T-cell (primary cell): ENCODE measurements at places on chromosomes 1 and 21.

DNA sequence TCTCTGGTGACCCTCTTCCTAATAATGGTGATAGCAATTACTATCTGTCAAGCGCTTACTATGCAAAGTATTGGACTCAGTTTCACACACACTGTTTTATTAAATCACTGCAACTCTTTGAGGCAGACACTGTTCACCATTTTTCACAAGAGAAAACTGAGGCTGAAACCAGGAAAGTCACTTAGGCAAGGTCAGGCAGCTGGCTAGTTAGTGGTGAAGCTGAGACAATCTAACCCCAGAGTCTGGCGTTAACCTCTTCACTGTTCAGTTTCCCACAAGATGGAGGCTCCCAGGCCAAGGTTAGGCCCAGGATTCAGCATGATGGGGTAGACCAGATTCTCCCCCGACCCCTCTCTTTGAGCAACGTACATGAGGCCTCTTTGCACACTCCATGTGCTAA, 4.8 kb upstream of the GJA8 start:
- no peaks in the 10 kb centered on the region for H3K36me3 ChIP-seq
- no peak overlapping the region for H3K27ac ChIP-seq
- H3K4me3 ChIP-seq: no peak overlapping the region
- no peak for DNase-seq
- no peaks in the 10 kb centered on the region for H3K27me3 ChIP-seq
- no peaks in the 10 kb centered on the region for H3K4me1 ChIP-seq

DNA sequence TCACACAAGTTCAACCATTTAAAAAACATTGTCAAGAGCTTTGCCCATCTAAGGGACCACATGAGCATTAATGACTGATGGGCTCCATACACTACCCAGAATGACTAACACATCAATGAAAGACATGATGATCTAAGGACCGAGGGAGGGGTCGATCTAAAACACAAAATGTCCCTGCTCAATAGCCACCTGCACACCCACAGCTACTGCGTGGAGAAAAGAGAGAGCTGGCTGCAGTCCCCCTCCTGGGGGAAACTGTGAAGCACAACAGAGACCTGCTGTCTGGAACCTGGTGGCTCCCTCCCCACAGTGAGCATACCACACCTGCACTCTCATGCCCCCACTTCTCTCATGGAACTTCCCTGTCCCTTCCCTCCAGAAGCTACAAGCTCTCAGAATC, 130.1 kb upstream of the ERG start:
- no peaks in the 10 kb centered on the region for H3K4me1 ChIP-seq
- no peaks in the 10 kb centered on the region for H3K27me3 ChIP-seq
- no peak overlapping the region for H3K4me3 ChIP-seq
- no peaks in the 10 kb centered on the region for H3K36me3 ChIP-seq
- no peak overlapping the region for H3K27ac ChIP-seq
- no peak for DNase-seq

GRCh38 chr1:41412748-41413147, 51.5 kb downstream of the FOXO6 start:
- H3K27ac ChIP-seq: no peak overlapping the region
- no peak overlapping the region for H3K4me3 ChIP-seq
- H3K4me1 ChIP-seq: no peaks in the 10 kb centered on the region
- DNase-seq: no peak

GRCh38 chr21:45447821-45448220, 42.9 kb downstream of the COL18A1 start:
- peaks cover 33% of the 10 kb centered on the region for H3K27me3 ChIP-seq
- no peak overlapping the region for H3K4me3 ChIP-seq
- H3K4me1 ChIP-seq: no peaks in the 10 kb centered on the region
- DNase-seq: no peak
- no peaks in the 10 kb centered on the region for H3K36me3 ChIP-seq

- no peaks in the 10 kb centered on the region for H3K36me3 ChIP-seq
- H3K27me3 ChIP-seq: peaks cover 5% of the 10 kb centered on the region
- H3K27ac ChIP-seq: no peak overlapping the region
- DNase-seq: no peak
These were observed 53.1 kb downstream of the TNR start for GRCh38 chr1:175690298-175690697.

- H3K27ac ChIP-seq: peak overlapping the region; percentile 69
- no peak overlapping the region for H3K4me3 ChIP-seq
- no peaks in the 10 kb centered on the region for H3K27me3 ChIP-seq
- DNase-seq: no peak
- H3K4me1 ChIP-seq: peaks cover 55% of the 10 kb centered on the region
These were observed 25.0 kb downstream of the LRRC8C start for GRCh38 chr1:89657886-89658285.

DNA sequence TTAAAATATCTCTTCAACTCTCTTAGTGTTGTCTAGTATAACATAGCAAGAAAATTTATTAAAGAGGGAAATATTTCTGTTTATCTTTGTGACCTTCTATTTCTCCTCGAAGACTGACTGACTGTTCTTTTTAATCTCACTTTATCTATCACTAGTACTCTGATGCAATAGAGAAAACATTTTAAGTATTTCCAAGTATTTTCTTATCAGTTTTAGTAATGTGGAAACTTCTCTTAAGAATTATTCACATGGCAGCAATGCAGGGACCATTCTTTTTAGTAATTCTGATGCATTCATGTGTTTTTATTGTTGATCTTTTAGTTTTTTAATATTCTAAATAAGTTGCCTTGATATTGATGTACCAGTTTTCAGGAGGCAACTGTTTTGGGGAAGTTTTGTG, 115.7 kb downstream of the NEK7 start:
- no peaks in the 10 kb centered on the region for H3K4me1 ChIP-seq
- no peak overlapping the region for H3K4me3 ChIP-seq
- H3K27me3 ChIP-seq: no peaks in the 10 kb centered on the region
- H3K27ac ChIP-seq: no peak overlapping the region

DNA sequence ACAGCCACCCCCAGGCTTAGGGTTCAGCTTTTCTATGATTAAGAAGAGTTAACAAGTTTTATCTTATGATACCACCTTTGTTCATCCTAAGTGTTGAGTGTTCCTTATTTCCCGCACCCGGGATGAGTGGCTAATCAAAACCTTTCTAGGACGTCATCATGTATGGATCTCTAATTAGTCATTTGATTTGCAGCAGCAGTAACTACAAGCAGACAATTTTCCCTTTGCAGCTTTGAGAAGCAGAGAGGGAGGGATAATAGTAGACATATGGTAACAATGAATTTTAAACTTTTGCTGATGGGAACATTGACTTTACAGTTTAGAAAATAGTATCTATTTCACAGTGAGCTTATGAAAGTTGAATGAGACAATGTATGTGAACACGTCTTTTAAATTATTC, 30.8 kb upstream of the SLC35F3 start:
- DNase-seq: no peak
- no peak overlapping the region for H3K4me3 ChIP-seq
- no peak overlapping the region for H3K27ac ChIP-seq
- no peaks in the 10 kb centered on the region for H3K36me3 ChIP-seq

DNA sequence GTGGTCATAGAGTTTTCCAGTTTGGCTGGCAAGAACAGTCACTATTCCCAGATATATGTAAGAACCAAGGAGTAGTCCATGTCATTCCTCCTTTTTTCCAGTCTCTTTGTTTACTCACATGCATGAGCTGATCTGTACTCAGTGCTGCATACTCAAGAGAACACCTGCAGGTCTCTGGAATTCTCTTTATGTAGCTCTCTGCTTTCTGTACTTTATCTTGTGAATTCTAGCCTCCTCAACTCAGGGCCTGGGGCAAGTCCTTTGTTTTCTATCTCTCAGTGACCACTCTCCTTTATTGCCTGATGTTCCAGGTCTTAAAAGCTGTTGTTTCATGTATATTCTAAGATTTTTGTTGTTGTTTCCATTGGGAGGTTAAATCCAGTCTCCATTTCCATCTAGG, 478.9 kb downstream of the DPYD start:
- H3K4me1 ChIP-seq: no peaks in the 10 kb centered on the region
- H3K27me3 ChIP-seq: no peaks in the 10 kb centered on the region
- H3K27ac ChIP-seq: no peak overlapping the region
- H3K36me3 ChIP-seq: no peaks in the 10 kb centered on the region
- DNase-seq: no peak

DNA sequence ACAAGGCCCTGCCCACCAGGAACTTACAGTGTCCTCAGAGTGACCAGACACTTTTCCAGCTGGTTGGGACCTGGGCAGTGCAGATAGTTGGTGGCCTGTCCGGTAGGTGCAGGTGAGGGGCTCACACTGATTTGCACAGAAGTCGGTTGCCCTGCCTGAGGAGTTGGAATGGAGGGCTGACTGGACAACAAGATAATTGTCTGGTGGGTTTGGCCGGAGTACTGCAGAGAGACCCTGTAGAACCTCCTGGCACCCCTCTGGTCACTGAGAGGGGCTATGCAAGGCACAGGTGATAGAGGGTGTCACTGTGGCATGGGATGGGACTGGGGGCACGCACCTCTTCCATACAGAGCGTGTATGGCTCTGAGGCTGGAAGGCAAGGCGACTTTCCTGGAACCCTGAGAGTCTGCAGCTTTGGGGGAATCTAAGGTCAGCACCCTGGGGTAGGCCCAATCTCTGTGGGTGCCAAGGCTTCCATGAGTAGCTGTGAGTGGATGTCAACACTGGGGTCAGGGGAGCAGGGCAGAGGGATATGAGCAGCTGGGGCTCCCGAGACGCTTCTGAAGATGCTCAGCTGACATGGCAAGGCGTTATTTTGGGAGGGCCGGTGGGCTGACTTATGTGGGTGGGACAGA, 7.6 kb upstream of the PLA2G2D start:
- no peak for DNase-seq
- H3K4me1 ChIP-seq: no peaks in the 10 kb centered on the region
- H3K27ac ChIP-seq: no peak overlapping the region
- H3K27me3 ChIP-seq: no peaks in the 10 kb centered on the region
- H3K4me3 ChIP-seq: no peak overlapping the region

- peak overlapping the region; percentile 30 for H3K4me3 ChIP-seq
- no peak for DNase-seq
- H3K27ac ChIP-seq: no peak overlapping the region
- H3K27me3 ChIP-seq: no peaks in the 10 kb centered on the region
These were observed 529 bp upstream of the MARCKSL1 start for GRCh38 chr1:32336591-32336932.

GRCh38 chr1:17768651-17769241, 13.6 kb downstream of the ACTL8 start:
- no peak overlapping the region for H3K4me3 ChIP-seq
- H3K36me3 ChIP-seq: no peaks in the 10 kb centered on the region
- no peak overlapping the region for H3K27ac ChIP-seq
- peaks cover 29% of the 10 kb centered on the region for H3K27me3 ChIP-seq
- no peaks in the 10 kb centered on the region for H3K4me1 ChIP-seq
- no peak for DNase-seq

- H3K4me1 ChIP-seq: peaks cover 9% of the 10 kb centered on the region
- no peak overlapping the region for H3K27ac ChIP-seq
- no peaks in the 10 kb centered on the region for H3K27me3 ChIP-seq
- DNase-seq: no peak
- no peak overlapping the region for H3K4me3 ChIP-seq
These were observed 52.0 kb upstream of the RPL11 start for GRCh38 chr1:23639460-23640095.

- H3K27me3 ChIP-seq: no peaks in the 10 kb centered on the region
- peaks cover 18% of the 10 kb centered on the region for H3K4me1 ChIP-seq
- DNase-seq: no peak
- no peak overlapping the region for H3K27ac ChIP-seq
These were observed 59.9 kb downstream of the TOR3A start for GRCh38 chr1:179141592-179142251.

- no peak overlapping the region for H3K27ac ChIP-seq
- no peaks in the 10 kb centered on the region for H3K4me1 ChIP-seq
These were observed 119.0 kb downstream of the LEPR start for GRCh38 chr1:65539266-65540131.

GRCh38 chr1:188425687-188426086, 1596.9 kb downstream of the PLA2G4A start:
- H3K4me3 ChIP-seq: no peak overlapping the region
- no peaks in the 10 kb centered on the region for H3K36me3 ChIP-seq
- H3K27me3 ChIP-seq: no peaks in the 10 kb centered on the region

DNA sequence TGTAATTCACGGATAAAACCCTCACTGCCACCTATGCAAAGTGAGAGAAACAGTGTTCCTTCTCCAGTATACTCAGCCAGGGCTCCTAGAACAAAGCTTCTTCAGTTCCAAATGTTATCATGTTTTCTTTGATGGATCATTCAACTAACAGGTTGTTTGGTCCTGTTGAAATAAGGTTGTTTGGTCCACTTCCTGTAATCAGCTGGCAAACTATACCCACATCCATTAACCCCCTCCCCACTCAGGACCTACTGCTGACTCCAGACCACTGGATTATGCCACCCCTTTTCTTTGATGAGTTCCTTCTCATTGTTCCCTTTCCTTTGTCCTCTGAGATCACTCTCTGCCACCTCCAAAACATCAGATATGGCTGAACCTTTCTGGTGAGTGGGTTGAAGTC, 267.7 kb upstream of the USP25 start:
- H3K4me3 ChIP-seq: no peak overlapping the region
- H3K27ac ChIP-seq: no peak overlapping the region
- no peaks in the 10 kb centered on the region for H3K36me3 ChIP-seq
- H3K4me1 ChIP-seq: no peaks in the 10 kb centered on the region
- no peaks in the 10 kb centered on the region for H3K27me3 ChIP-seq
- DNase-seq: no peak

DNA sequence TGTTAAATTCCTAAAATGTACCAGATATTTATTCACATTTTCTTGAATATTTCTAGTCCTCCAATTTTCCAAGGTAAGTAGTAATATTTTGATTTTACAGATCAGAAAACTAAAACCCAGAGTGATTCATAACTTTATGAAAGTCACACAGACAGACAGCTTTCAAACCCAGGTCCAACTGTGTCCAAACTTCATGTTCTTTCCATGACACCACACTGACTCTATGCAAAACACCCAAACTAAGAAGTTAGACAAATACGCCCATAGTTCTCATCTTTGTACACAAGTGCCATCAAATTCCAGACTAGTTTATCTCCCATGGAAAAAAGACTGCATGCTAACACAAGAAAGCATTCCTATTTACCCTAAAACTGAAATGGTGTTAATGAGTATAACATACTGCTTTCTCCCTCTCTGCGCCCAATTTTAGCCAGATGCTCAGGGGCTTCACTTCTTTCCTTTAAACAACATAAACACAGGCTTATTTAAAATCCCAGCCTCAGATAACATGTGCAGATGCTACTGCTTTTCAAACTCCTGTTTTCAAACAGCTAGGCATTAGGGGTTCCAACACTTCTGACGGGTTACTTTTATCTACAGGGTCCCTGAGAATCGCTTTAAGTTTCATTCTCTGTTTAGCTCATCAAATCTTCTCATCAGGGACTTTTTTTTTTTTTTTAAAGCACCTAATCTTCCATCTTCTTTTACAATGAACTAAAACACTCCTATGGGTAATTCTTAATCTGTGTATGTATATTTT, 44.6 kb downstream of the WASF2 start:
- H3K4me3 ChIP-seq: no peak overlapping the region
- H3K4me1 ChIP-seq: peaks cover 10% of the 10 kb centered on the region
- H3K27ac ChIP-seq: no peak overlapping the region
- DNase-seq: no peak
- H3K36me3 ChIP-seq: no peaks in the 10 kb centered on the region

DNA sequence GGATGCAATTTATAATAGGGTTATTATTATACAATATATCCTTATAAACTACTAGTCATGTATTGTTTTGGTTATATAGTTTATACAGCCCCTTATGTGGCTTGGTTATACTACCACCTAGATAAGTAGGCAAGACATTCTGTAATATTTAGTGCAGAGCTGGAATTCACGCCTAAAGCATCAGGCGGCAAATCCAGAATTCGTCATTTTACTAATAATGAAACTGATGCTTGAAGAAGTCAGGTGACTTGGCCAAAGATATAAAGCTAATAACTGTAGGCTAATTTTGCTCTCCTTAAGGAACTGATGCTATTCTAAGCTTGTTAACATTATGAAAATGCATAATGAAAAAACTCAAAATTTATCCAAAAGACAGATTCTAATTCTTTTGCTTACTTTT, 10.8 kb downstream of the NSL1 start:
- H3K4me3 ChIP-seq: no peak overlapping the region
- no peak for DNase-seq
- H3K36me3 ChIP-seq: no peaks in the 10 kb centered on the region
- no peaks in the 10 kb centered on the region for H3K27me3 ChIP-seq
- H3K4me1 ChIP-seq: no peaks in the 10 kb centered on the region
